Germinal center (tissue), 1 donor: ENCODE measurements at places on chromosomes 7 and 10.

- no peak for DNase-seq
Observed at GRCh38 chr10:6755781-6756460, 175.8 kb upstream of the PRKCQ start.

DNA sequence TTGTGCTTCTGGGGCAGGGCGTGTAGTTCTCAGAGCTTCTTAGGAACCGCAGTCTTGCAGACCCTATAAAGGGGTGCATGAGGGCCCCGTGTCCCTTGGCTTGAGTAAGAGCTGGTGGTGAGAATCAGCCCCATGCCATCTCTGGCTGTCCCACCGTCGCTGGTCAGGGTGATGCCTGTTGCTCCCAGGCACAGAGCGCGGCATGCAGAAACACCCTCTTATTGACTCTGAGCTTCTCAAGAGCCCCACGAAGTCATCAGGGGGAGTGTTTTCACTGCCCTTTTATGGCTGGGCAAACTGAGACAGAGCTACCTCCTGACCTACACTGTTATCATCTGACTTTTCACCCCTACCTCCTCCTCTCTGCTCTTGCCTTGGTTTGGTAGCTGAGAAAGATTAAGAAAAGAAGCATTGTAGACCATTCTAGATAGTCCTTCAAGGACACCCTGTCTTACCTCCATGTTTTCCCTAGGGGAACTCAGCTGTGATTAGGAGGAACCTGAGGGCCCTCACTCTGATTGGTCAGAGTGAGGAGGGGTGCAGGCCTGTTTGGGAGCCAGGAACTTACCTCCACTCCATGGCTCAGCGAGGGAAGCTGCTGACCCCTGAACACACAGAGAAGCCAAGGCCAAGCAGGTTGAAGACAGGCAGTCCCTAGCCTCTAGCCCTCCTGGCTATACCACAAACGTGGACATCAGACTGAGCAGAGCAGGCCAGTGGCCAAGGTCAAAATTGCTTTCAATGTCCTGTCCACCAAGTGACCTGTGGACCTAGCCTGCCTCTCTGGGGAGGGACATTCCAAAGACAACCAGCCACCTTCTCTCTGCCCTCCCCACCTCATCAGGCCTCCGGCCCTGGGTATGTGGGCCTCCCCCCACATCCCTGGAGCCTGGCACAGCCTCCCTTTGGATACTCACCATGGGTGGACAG, 17.6 kb downstream of the UNC5B start:
- no peak for DNase-seq

GRCh38 chr10:10662716-10663408, 354.8 kb upstream of the CELF2 start:
- no peak for DNase-seq

DNA sequence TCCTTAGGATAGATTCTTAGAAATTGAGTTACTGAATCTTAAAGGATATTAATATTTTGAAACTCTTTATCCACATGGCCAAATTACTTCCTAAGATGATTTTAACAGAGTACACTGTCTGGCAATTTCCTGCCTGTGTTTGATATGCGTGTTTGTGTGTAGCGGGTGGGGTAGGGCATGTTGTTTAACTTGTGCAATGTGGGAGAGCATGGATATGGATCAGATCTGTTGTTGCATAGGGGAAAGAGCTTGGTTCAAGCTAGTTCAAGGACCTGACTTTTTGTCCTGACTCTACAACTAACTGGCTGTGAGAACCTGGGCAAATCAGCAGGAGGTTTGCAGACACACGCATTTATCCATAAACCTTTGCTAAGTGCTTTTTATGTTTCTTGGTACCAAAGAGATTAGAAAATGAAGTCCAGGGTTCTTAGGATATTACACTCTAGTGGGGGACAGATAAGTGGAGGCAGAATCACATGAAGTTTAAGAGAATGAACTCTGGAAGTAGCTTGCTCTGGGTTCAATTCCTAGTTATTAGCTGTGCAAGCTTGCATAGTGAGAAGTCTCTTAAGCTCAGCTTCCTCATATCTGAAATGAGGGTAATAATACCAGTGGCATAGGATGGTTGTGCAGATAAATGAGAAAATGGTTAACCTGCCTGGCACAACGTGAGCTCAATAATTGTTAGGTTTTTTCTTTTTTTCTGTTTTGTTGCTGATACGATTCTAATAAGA, 96.3 kb upstream of the PRR15 start:
- DNase-seq = no peak

DNA sequence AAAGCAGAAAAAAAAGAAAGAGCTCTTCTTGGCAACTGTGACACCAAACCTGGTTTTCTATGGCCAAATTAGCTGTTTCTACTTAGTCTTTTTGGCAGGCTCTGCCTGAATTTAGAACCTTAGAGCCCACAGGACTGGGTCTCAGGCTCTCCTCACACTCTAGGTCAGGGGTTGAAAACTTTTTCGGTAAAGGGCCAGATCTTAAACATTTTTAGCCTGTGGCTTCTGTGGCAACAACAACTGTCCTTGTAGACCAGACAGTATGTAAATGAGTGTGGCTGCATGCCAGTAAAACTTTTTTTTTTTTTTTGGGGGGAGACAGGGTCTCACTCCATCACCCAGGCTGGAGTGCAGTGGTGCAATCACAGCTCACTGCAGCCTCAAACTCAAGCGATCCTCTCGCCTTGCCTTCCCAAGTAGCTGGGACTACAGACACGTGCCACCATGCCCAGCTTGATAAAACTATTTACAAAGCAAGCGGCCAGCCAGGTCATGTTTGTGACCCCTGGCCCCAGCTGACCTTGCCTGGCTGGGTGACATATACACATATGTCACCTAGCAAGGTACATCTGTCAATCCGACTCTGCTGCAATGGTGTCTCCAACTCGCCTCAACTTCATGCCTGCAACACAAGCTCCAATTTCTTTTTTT, 17.4 kb downstream of the KPNA7 start:
- DNase-seq = no peak

DNA sequence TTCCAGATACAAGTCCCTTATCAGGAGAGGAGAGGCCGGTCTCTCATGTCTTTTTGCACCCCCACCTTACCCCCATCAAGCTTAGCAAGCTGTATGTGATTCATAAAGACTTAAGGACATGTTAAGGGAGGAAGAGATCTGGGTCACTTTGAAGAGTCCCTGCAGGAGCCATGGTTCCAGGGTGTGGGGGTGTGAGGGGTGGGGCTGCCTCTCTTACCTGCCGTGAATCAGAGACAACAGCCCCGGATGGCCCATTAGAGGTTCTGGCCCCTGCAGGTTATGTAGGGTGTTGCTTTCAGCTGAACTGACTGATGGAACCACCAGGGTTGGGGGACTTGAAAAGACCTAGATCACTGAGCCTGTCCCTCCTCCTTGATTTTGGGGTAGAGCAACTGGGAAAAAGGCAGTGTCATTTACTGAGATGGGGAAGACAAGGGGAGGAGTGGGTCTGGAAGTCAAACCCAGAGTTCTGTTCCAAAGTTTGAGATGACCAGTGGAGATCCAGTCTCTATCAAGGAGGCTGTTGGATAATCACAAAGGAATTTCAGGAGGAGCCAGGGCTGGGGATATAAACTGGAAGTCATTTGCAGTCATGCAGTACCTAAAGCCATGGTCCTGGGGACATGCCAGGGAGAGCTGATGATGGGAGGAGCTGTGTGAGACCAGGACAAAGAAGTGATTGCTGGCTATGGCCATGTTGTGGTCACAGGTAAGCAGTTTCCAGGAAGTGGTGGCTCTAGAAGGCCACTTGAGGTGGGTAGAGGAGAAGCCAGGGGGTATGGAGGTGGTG, 23.1 kb downstream of the ADAMTS14 start:
- no peak for DNase-seq

DNA sequence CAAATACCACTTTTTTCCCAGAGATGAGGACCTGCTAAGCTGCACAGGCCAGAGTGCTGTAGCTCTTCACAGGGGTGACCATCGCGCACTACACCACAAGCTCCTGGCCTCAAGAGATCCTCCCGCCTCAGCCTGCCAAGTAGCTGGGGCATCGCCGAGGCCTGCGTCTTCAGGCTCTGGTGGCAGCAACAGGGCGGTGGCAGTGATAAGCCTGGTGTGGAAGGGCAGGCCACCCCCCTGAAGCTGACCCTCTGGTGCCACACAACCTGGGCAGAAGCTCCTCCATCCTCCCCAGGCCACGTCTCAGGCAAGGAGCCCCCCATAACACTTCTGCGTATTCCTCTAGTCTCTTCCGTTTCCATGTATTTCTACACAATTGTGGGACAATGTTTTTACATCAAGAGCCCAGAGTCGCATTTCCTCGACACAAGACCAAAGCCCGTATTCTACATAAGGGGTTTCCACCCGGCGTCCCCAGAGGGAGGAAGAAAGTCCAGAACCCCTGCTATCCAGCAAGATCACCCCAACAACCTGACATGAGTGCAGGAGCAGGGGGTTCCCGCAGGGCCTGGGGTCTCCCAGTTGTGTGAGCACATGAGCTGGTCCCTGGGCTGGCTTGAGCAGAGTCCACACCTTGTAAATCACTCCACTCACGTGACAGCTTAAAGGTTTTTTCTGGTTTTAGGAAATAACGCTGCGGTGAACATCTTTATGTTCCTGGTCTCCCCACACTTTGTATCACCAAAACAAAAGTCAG, 37.6 kb upstream of the NCAPG2 start:
- no peak for DNase-seq

GRCh38 chr10:59107147-59107546, 69.3 kb upstream of the PHYHIPL start:
- DNase-seq = no peak

DNA sequence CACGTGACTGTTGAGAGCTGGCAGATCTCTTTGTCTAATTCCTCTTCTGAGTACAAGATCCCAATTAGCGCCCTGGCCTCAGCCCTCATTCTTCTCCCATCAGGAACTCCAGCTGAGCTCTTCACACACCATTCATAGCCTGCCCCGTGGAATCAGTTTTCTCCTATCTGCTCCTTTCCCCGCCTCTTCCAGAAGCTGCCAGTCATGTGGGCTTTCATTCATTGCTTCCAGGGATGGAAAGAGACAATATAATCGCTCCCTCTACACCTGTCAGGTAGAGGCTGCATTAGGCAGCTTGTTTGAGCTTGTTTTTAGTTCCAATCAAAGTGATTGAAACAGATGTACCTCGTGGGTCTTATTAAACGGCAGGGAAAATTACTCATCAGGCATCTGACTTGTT, 515.8 kb downstream of the TYW1 start:
- no peak for DNase-seq

GRCh38 chr7:84820481-84820880, 366.4 kb downstream of the SEMA3D start:
- DNase-seq = no peak

DNA sequence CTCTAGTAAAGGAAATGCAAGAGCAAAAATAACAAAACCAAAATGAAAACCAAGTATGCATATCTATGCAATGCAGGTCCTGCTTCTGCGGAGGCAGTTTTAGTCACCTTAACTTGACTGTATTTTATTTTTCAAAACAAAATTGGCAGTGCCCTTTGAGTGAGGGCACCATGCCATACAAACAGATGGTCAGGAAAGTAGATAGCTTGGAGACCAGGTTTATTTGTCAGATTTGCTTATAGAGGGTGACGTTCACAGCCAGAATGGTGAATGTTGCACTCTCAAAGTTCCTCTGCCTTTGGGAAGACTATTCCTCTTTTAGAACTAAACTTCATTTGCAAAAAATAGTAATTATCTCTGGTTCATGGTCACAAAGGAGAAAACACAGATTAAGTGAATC, 801.9 kb downstream of the ANKRD7 start:
- no peak for DNase-seq

DNA sequence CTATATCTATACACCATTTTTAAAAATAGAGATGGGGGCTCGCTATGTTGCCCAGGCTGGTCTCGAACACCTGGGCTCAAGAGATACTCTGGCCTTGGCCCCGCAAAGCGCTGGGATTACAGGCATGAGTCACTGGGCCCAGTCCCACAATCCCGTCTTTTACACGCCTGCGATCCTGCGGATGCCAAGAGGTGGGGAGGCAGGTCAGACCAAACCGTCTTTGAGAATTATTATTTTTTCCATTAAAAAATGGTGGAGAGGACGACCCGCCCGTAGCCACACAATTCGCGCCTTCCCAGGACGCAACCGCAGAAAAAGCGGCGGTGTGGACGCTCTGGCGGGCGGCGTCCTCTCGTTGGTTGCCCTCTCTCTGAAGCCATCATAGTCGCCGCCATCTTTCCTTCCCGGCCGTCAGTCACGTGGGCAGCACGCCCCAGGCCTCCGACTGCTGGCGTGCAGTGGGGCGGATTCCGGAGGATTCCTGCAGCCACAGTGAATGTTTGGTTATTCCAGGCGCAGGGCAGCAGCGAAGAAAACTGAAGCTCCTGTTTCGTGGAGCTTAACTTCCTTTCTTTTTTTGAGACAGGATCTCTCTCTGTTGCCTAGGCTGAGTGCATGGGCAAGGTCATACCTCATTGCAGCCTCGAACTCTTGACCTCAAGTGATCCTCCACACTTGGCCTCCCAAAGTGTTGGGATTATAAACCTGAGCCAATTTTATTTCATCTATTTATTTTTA, 9.9 kb upstream of the EPHB4 start:
- DNase-seq = peak; percentile 82

DNA sequence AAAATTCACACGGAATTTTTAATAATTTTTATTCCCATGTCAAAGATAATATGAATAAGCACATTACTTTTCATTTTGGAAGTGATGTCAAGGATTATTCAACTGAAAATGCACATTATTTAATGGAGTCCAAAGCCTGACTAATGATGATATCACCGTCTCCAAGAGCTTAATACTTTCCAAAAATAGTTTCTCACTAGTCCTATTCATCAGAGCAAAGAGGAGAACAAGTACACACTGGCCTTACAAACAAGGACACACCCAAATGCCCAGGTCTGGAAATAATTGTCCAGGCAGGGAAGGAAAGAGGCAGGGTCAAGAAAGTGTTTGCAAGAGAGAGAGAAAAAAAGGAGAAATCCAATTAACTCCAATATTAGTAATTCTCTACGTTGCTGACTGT, 216.8 kb upstream of the CCDC6 start:
- no peak for DNase-seq

DNA sequence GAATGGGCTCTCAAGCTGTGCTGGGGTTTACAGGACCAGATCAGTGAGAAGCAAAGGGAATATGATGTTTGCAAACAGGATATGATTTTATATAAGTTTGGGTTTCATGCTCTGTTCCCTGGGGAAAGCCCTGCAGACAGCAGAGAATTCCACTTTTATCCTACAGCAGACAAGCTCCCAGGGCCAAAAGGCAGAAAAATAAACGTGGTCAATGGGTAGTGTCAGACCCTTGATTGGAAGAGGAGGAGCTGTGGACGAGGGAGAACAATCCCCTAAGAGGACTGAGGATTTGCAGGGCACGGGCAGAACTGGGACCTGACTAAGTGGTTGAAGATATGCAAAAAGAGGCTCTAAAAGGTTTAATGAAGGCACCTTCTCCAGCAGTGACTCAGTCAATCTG, 275.3 kb downstream of the HDAC9 start:
- no peak for DNase-seq

- DNase-seq = no peak
Observed at GRCh38 chr7:24566274-24566673, 7.0 kb upstream of the PALS2 start.

- no peak for DNase-seq
Observed at GRCh38 chr7:28729281-28729680, 228.8 kb downstream of the TRIL start.

- DNase-seq = no peak
Observed at GRCh38 chr7:1973321-1974251, 259.2 kb downstream of the MAD1L1 start.
